Myocyte (in vitro differentiated cells): ENCODE measurements at places on chromosomes 3 and 15.

- DNase-seq: no peak
These were observed 44.5 kb upstream of the RAD51 start for GRCh38 chr15:40650479-40650878.

- peak; percentile 28 for DNase-seq
These were observed 114.7 kb downstream of the GADL1 start for GRCh38 chr3:30779686-30780287.

DNA sequence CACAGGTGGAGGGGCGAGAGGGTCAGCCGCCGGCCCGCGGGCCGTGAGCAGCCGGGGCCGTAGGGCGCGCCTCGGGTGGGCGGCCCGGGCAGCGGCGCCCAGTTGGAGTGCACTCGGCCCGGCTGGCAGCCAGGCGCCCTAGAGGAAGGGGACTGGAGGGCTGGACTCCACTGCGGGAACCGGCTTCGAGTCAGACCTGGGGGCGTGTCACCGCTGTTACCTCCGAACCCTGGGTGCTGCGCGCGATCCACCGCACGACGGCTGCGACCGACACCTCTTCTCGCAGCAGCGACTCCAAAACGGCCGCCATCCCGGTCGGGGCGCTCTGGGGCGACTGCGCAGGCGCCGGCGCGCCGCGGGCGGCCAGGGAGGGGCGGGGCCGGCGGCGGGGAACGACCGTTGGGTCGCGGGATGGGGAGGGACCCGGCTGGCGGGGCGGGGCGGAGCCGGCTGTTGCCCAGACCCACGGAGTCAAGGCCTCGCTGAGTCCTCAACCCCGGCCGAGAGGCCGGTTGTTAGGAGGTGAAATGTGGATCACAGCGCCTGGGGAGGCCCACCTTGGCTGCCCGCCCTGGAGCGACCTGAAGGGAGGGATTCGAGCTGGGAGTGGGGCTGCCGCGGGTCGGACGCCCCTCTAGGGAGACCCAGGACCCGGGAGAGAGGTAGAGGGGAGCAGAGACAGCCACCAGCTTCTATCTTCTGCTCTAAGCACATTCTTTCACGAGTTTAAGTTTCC is at the start of gene CDAN1:
TSS of gene CDAN1 (minus strand) at position 336 of the 736 bp plus-strand sequence. CDS start at position 310, 26 bp downstream.
- DNase-seq: peak; percentile 88

DNA sequence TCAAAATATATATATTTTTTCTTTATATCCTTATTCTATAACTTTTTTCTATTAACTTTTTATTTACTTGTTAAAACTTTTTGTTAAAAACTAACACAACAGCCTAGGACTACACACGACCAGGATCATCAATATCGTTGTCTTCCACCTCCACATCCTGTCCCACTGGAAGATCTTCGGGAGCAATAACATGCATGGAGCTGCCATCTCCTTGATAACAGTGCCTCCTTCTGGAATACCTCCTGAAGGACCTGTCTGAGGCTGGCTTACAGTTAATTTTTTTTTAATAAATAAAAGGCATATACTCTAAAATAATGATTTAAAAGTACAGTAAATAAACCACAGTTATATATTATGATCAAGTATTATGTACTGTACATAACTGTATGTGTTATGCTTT is 58.9 kb downstream of the SFMBT1 start:
- DNase-seq: peak; percentile 20
